ENCODE measurements at places on chromosomes 7 and 10.
A peak's percentile ranks its signal among the peaks of the same experiment; 100 is the strongest.

- no peak for DNase-seq
Observed at GRCh38 chr10:49327036-49327813, 28.3 kb downstream of the C10orf71 start.

DNA sequence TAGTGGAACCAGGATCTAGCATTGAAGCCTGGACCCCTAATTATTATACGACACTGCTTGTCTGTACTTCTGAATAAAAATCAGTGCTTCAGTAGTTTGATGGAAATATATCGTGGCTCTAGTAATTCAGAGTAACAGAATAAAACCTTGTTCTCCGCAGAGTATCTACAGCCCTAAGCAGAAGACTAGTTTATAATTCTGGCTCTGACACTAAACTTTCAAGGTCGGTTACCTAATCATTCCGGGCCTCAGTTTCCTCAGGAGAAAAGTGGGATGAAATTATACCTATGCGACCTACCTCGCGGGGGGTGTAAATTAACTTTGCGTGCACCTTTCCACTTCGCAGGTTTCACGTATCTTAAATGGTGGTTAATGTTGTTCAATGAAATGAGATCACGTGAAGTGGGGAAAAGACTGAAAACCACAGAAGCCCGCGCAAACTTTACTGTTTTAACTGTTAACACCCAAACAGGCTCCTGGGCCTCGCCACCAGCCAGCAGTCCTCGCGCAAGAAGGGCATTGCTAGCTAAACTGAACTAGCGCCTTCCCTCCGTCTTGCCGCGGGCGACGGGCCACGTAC, 615 bp downstream of the THAP5 start:
- DNase-seq: peak; percentile 25

GRCh38 chr10:60733826-60734225, 44.5 kb upstream of the CDK1 start:
- no peak for DNase-seq

GRCh38 chr7:155189590-155189989, 108.1 kb upstream of the INSIG1 start:
- DNase-seq: no peak

DNA sequence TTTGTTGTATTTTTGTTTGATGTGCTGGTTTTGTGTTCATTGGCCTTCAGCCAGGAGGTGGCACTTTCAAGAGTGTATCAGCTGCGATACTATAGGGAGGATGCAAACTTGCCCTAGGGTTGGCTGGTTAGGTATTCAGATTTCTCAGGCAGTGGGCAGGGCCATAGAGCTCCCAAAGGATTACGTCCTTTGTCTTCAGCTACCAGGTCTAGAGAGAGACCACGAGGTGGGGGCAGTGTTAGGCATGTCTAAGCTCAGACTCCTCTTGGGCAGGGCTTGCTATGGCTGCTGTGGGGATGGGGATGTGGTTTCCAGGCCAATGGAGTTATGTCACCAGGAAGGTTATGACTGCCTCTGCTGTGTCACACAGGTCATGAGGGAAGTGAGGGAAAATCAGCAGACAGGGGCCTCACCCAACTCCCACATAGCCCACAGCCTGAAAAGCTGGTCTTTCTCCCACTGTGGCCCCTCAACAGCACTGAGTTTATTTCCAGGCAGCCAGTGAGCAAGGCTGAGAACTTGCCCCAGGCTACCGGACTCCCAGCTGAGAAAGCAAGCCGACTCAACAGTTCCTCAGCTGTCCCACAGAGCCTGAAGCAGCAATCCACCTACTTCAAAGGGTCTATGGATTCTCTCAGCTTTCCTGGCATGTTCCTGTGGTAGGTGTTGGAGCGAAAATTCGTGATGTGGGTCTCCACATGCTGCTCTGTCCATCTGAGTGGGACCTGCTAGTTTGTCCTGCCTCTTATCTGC, 227.4 kb upstream of the COBL start:
- no peak for DNase-seq

- DNase-seq: no peak
Observed at GRCh38 chr7:112596260-112596659, 115.5 kb downstream of the LSMEM1 start.

GRCh38 chr7:120984406-120984805, 4.1 kb upstream of the CPED1 start:
- no peak for DNase-seq

DNA sequence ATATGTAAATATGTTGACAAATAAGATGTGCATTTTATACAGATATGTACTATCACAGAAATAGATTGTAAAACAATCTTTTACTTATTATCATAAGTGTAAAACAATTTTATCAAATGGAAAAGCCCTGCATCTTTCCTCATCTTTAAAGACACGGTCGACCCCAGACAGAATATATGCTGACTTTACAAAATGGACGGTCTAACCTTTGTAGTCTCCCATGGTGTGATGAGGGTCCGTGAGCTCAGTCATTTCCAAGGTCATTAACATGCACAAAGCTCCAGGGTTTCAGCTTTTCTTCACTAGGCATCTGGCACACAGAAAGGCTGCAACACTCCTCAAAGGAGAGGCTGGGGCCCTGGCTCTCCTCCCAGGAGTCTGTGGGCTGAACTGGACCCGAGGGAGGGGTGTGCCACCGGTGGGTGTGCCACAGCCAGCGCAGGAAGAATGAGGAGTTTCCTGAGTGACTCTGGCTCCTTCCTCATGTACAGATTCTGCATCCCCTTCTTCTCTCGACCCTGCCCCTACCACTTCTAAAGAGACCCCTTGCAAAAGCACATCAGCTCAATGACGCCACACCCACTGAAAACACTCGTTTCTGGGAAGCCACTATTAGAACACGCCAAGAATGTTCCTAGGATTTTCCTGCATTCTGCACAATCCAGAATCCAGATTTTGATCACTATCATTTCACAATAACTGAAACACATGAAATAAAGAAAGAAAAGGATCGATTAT, 26.2 kb upstream of the ABLIM1 start:
- no peak for DNase-seq

- DNase-seq: no peak
Observed at GRCh38 chr7:36874041-36874440, 149.7 kb upstream of the AOAH start.
